ENCODE measurements at places on chromosomes 7 and 10.

DNA sequence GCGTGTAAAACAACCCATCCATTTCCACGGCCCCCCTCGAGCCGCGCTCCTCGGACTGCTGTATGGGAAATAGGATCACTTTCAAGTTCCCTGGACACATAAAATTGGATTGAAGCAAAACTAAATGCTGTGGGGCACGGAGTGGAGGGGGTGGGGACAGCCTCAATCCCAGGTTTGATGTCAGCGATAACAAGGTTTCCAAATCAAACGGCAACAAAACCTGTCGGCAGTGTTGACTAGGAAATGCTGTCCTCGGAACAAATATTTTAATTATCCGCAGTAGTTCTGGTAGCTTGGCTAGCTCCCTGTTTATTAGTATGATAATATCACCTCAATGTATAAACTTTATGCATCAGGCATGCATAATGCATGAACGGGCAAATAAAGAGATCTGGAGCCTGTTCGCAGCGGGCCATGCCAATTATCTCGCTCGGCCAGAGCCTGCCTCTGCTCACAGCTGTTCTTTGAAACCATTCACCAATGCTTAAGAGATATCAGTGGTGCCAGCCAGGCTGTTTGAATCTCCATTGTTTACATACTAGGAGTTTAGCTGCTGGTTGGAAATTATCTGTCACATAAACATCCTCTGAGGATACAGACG lies 161.1 kb downstream of the PAXIP1 start:
- DNase-seq: no peak

DNA sequence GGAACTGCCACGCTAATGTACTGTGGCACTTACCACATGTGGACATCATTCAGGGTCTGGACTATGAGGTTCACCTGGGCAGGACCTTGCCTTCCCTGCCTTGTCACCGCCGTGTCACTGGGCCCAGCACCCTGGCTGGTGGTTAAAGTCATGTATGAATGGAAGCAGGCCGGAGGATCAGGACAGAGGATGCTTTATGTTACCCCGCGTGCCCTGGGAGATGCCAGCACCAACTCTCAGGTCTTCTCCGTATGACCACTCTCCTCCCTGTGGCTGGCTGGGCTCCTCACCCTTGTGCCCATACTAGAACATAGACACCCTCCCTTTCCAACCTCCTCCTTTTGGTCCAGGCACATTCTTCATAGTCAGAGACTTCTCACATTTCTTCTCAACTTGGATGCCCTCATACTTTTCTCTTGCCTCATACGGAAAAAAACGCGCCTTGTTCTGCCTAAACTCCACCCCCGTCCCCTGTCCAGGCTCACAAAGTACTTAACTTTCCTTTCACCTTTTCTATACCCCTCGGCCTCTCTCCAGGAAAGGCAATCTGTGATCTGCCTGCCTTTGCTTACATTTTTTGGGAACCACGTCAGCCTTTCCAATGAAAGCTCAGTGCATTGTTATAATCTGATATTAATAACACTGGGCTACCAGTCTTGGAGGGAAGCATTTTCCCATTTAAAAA lies 240.0 kb downstream of the TEX36 start:
- no peak for DNase-seq

- no peak for DNase-seq
Observed at GRCh38 chr7:121202125-121202524, 126.7 kb upstream of the WNT16 start.

DNA sequence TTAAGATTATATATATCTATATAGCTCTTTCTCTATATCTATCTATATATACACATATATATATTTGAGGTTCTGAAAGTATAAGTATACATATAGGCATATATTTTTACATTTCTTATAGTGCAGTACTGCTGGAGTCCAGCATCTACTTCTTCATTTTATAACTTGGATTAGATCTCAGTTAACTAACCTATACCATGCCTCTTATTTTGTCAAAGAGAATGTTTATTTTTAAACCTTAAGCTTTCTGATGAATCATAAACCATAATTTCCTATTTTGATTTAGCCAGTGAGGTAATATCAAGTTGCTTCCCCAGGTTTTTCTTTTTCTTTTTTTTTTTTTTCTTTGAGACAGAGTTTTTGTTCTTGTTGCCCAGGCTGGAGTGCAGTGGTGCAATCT lies 8.1 kb downstream of the ZNF32 start:
- no peak for DNase-seq

DNA sequence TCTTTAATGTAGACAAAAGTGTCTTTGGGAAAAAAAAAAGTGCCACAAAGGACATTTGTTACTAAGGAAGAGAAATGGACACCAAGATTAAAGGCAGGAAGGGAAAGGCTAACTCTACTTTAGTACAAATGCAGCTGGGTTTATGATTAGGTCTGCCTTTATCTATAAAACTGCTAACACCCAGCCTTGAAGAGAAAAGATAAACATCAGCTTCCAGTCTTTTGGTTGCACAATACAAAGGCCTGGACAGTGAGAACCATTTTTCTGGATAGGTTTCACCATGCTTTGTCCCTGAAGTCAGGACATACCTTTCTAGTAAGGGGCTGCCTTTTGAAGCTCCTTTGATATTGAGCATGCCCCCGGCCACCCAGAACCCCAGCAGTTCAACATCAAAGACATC lies 45.1 kb downstream of the ZNF248 start:
- DNase-seq: no peak

GRCh38 chr7:37993060-37993501 lies 72.6 kb downstream of the EPDR1 start:
- DNase-seq: no peak

- DNase-seq: no peak
Observed at GRCh38 chr10:63920926-63921325, 399.7 kb downstream of the REEP3 start.

DNA sequence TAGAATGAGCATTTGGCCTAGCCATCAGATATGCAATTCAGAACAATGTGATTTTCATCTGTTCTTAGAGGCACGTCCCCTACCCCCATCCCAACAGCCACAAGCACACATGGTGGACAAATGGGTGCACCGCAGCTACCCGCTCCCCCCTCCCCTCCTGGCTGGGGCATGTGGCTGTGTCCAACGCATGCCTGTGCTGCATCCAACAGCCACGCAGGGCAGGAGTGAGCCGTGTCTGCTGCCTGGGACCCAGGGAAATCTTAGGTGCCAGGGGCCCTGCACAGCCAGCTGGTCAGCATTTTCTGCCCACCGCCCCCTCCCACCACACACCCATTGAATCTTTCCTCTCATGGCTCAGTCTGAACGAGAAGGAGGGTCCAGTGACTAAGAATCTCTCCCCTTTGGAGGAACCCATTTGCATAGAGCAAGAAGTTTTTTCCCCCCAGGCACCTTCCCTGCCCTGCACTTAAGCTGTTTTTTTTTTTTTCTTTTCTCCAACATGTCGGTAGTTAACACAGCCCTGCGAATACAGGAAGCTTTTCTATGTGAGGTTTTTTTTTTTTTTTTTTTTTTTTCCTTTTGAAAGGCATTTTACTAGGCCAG lies 138.9 kb downstream of the WDR11 start:
- no peak for DNase-seq

- no peak for DNase-seq
Observed at GRCh38 chr7:46397591-46397990, 476.5 kb upstream of the IGFBP3 start.

DNA sequence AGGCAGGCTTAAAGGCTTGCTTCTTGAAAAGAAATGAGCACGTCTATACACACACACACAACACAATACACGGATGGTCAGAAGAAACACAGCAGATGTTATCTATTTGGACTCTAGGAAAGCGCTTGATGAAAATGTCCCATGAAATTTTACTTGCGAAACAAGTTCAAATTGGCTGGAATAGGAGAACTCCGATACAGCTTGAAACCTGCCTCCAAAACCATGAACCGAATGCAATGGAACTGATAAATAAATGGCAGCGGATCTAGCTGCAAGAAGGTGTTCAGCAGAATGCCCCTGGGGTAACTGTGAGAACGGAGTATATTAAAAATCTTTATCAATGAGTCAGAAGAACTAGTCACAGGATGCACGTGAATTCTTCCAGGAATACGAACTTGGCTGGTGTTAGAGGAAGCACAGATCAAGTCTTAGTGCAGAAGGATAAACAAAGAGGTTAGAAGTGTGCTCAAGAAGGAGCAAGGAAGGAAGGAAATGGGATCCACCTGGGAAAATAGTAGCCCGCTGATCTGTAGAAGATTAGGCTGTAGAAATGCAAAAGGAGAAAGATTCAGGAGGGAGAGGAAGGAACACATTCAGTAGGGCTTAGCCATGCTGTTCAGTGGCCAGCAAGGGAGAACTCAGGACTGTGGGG lies 142.0 kb upstream of the PRKCQ start:
- no peak for DNase-seq

- peak; percentile 14 for DNase-seq
Observed at GRCh38 chr10:132421847-132422751, 25.1 kb downstream of the PWWP2B start.

DNA sequence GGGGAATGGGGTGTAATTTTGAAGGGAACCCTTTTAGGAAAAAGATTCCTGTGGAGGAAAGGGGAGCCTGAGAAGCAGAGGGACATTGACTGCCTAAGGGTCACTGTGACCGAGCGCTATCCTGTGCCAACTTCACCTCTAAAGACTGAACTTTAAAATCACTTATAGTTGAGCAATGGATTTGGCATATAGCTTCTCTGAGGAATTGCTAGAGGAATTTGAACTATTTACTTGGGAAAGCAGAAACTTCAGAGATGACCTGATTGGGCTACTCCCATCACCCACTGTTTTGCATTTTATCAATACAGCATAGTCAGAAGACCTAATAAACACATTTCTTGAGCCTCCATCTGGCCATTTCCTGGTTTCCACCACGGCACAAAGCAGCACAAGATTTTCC lies 23.7 kb upstream of the WNT16 start:
- DNase-seq: no peak

DNA sequence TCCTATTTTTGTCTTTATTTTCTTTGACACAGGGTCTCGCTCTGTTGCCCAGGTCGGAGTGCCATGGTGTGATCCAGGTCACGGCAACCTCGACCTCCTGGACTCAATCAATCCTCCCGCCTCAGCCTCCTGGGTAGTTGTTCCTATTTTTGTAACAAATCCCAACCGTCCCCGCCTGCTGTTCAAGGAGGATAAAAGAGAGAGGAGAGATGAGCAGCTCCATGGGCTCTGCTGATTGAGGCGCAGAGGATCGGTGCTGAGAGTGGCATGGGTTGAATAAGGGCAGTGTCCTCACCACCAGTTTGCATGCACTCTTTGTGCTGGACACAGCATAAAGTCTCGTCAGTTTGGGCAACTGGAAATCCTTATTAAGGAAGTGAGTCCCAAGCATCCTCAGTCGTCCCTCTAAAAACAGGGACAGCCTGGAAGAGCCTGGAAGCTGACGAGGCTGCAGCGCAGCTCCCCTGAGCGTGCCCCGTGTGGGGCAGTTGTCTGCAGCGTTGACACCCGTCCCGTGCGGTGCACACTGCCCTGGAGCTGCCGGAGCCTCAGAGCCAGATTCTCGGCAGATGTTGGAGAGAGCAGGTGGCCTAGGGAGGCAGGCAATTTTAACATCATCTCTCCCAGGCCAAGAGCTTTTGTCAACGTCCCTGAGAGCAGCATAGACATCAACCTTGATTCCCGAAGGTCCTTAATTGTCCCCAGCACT lies 404.2 kb upstream of the RNF32 start:
- no peak for DNase-seq

DNA sequence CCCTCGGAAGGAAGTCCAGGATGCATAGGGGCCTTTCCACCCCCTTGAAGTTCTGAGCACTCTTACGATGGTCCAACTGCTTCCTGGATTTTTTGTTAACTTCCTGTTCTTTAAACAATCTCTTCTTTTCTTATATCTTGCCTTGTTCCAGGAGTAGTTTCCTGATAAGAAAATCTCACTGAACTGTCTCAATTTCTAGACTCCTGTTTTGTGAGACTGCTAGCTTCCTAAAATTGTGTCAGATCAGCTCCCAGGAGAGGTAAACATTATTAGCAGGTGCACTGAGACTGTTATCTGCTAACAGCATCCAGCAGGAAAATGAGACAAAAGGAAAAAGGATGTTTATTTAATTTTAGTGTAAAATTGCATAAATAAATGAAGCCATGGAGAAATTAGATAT lies 106.2 kb upstream of the PITRM1 start:
- no peak for DNase-seq

DNA sequence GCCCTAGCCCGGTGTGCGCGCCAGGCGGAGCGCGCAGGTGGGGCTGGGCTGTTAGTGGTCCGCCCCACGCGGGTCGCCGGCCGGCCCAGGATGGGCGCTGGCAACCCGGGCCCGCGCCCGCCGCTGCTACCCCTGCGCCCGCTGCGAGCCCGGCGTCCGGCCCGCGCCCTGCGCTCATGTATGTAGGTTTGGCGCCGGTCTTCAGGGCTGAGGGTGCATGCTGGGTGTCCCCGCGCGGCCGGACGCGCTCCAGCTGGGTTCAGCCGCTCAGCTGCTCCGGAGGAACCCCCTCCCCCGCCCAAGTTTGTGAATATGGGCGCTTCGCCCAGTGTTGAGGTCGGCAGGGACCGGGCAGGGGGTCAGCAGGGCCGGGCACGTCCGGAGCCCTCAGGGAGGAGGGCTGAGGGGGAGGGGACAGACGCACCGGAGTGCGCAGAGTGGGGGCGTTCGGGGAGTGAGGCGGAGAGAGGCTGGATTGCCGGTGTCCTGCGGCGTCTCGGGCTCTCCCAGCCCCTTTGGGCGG lies 559 bp downstream of the VWC2 start:
- DNase-seq: no peak

DNA sequence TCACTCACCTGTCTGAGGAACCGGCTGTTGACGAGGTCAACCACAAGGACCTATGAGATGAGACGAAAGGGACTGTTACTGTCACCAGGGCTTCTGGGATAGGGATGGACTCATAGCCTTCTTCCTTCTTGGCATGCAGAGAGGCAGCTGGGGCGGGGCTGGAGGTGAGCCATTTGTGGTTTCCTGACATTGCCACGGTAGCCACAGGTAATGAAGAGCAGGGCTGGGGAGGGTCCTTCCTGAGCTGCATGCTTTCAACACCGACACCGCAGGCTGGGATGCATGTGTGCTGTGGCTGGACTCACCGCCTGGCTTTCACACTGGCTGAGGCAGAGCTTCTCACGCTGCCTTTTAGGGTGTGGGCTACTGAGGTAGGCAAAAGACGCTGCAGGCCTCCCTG lies 46.4 kb upstream of the MKRN1 start:
- DNase-seq: no peak

DNA sequence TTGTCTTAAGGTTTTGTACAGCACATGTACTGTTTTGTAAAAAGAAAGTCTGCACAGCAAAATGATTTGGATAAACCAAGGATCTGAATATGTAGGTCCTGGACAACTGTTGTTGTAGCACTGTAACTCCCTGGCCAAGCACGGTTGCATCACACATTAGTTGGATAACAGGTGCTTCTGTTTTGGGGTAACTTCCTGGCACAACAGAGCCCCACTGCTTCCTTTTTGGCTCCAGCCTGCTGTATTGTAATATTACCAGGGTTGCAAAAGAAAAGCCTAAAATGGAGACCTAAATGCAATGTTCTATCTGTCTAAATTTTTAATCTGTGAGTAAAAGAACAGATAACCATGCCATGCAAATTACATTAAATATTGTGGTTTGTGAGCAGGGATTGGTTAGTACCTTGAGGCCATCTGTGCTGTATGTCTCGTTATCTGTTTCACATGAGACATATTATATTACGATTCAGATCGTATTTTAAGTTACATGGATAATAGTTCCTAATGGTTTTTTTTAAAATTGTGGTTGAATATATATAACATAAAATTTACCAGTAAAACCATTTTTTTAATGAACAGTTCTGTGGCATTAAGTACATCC lies 27.5 kb upstream of the WAC start:
- DNase-seq: no peak

GRCh38 chr7:155352076-155352752 lies 54.5 kb downstream of the INSIG1 start:
- DNase-seq: no peak

All from germinal center (tissue), 1 donor.